Airway epithelial cell (primary cell): ENCODE measurements at places on chromosomes 1 and 21. TPM values are rescaled to one million over a fixed set of nuclear protein-coding genes. Genes with fewer than 3 reads are reported as not detected.

The ATXN7L2 gene
- total RNA-seq, result 3.2 and 4.6 TPM in 2 replicates

The ADAMTS5 gene
- not detected in 2 replicates for total RNA-seq

The XCL1 gene
- total RNA-seq, result not detected in 2 replicates

The ITLN1 gene
- not detected in 2 replicates for total RNA-seq

The ATAD3B gene
- total RNA-seq, result 30.3 and 34.1 TPM in 2 replicates

The MPL gene
- total RNA-seq, result not detected in 2 replicates

The PDE9A gene
- total RNA-seq, result 1.4 and 1.8 TPM in 2 replicates

The SAMD11 gene
- 0.98 and 1.3 TPM in 2 replicates for total RNA-seq

The IGFN1 gene
- not detected in 2 replicates for total RNA-seq

The LPAR3 gene
- total RNA-seq, result 22.2 and 25.7 TPM in 2 replicates

The STYXL2 gene
- total RNA-seq, result not detected in 2 replicates

The PIK3C2B gene
- 11.1 and 20.5 TPM in 2 replicates for total RNA-seq

The OR2L2 gene
- not detected in 2 replicates for total RNA-seq

The C1orf21 gene
- total RNA-seq, result 21.9 and 22.0 TPM in 2 replicates

The ESRRG gene
- total RNA-seq, result not detected in 2 replicates

The FCGR3A gene
- total RNA-seq, result not detected in 2 replicates

The CXADR gene
- 13.3 and 17.1 TPM in 2 replicates for total RNA-seq

The FCRL2 gene
- total RNA-seq, result not detected in 2 replicates

The LYPD8 gene
- total RNA-seq, result not detected in 2 replicates

The MYCL gene
- total RNA-seq, result 9.7 and 12.2 TPM in 2 replicates

The MRPL24 gene
- 76.9 and 94.0 TPM in 2 replicates for total RNA-seq

The CYP4X1 gene
- total RNA-seq, result 0.51 and 0.56 TPM in 2 replicates
